ENCODE measurements at places on chromosomes 11 and 22. TPM values are rescaled to one million over a fixed set of nuclear protein-coding genes. Genes with fewer than 3 reads are reported as not detected.

DUSP18 gene
- polyA plus RNA-seq: 10.4 TPM

- DNase-seq: no peak
Measured at GRCh38 chr11:10544491-10545465, 3.8 kb upstream of the RNF141 start.

PLEKHB1 gene
- polyA plus RNA-seq: 11.3 TPM

CD248 gene
- polyA plus RNA-seq: 80.4 TPM

FREY1 gene
- polyA plus RNA-seq: 0.21 TPM

- no peak for DNase-seq
Measured at GRCh38 chr11:75637998-75638397, 30.8 kb downstream of the MAP6 start.

DNA sequence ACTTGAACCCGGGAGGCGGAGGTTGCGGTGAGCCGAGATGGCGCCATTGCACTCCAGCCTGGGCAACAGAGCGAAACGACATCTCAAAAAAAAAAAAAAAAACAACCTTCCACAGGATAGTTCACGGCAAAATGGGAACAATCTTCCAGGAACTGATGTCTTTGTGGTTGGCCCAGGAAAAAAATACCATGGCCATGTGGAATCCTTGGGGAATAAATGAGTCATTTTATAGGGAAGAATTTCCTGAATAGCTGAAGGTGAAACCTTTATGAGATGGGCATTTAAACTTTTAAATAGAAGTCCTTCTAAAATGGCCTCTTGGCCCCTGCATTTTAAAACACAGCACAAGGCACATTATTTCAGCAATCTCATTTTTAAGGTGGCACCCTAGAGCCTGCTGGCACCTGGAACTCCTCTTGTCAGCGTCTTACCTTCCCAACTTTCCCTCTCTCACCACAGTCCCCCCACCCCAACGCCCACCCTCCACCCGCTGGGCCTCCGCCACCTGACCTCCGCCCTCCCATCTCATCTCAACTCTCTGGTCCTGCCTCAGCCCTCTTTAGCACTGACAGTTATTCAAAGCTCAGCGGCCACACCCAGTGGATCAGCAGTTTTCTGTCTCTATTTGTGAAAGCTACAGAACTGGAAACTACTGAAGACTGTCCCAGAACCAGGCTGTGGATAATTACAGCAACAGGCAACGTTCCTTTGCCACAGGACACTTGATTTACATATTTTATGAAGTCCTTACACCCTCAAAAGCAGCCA lies 43.1 kb downstream of the SCGB1A1 start:
- no peak for DNase-seq

C11orf16 gene
- polyA plus RNA-seq: 5.3 TPM

DNA sequence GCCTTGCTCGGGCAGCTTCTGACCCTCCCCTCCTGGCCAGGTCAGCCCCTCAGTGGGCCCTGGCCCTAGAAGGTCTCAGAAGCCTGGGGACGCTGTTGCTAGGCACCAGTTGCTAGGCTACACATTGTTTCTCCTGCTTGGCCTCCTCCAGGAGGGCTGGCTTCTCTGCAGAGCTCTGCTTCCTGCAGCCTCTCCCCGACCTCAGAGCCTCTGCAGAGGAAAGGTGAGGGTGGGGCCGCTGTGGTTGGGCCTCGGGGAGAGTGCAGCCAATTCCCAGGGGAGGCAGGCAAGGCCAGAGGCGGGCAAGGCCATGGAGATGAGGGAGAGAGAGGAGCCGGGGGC lies 27.6 kb upstream of the LRRC10B start:
- DNase-seq: peak; percentile 33

DNA sequence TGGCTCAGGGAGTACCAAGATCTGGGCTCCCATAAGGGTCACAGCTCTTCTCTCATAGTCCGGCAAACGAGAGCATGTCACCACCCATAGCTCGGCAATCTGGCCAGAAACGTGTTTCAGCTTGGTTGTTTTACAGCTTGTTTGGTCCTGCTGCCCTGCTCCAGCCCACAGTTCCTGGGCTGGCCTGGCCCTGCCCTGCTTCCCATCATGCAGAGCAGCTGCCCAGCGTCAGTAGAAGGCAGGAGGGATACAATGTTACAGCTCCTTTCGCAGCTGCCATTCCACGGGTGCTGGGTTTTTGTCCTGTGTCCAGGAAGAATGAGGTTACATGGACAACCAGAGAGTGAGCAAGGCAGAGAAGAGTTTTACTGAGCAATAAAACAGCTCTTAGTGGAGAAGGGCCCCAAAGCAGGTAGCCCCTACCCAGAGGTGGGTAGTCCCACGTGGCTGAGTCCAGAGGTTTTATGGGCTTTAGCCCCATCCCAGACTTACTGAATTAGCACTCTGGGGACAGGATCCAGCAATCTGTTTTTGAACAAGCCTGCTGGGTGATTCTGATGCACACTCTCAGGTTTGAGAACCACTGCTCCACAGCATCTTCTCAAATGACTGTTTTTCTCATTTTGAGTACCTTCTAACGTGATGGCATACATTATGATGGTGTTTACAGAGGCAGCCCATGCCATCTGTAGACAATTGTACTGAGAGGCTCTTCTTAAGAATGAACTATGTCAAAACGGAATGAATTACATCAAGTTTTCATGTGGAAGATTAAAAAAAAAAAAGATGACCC lies 5.8 kb upstream of the MS4A18 start:
- DNase-seq: no peak

DNA sequence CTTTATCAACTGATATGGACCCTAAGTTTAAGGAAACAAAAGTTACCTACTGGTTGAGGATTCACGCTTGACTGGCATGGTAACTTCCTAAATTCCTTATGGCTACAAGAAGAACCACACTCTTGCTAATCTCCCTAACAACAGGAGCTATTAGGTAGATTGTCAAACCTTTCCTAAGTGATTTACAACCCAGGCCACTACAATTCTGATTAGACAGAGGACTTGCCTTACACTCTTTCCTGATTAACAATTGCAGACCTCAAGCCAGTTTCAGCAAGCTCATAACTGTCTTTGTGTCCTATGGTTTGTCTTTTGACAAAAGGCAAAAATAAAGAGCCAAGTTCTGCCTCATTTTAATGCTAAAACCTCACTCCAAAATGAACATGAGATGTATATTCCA lies 16.3 kb downstream of the OR52K2 start:
- DNase-seq: no peak

IGLL1 gene
- 0.42 TPM for polyA plus RNA-seq

GRCh38 chr11:78359921-78360320 lies 57.7 kb downstream of the GAB2 start:
- no peak for DNase-seq

DNA sequence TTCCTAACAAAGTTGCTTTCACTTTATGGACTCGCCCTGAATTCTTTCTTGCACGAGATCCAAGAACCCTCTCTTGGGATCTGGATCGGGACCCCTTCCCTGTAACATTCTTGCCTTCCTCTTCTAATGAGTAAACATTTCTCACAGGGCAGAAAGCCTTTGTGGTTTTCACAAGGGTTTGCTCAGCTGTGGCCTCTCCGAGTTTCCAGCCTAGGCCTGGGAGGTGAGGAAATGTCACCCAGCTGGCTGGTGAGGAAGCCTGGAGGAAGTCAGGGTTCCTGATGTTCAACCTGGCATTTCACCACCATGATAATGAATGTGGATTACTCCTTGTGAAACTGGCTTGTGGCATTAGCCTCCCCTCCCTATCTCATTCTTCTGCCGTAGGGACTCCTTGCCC lies 224.9 kb downstream of the DSCAML1 start:
- DNase-seq: no peak

DNA sequence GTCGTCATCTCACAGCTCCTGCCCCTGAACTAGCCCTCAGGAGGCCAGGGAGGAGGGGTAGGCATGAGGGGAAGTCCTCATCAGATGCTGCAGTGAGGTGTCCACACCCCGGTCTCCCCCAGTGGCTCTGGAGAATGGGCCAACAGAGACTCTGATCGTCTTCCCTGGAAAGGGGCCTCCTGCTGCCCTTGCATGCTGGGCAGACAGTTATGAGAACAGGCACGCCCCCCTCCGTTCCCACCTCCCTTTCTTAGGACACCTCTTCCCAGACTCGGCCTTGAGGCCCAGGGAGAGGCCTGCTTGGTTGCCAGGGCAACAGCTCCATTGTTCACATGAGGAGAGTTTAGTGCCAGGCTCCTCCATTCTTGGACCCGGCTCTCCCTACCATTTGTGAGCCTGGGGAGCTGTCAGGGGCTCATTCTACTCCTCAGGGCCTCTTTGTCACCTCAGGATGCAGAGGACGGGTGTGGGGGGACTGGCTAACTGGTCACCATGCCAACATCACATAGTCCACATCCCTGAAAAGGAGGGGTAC lies 157.7 kb downstream of the TTC17 start:
- DNase-seq: no peak

DNA sequence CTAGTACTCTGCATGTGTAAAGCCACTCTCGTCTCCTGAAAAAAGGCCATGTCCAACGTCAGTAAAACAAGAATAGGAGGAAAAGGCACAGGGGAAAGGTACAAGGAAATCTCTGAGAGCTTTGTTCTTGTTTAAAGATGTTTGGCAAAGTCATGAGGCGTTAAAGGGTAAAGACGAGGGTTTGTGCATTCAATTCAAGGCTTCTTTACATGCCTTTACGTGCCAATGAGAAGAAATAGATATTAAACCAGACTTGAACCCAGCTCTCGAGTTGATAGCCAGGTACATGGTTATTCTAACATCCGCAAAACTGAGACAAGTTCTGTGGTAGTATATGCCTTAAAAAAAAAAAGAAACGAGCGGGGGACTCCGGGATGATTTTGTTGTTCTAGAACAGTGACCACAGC lies 704 bp upstream of the CFL1 start:
- no peak for DNase-seq

MS4A15 gene
- not detected for polyA plus RNA-seq

MB gene
- polyA plus RNA-seq: 1.4 TPM

- DNase-seq: no peak
Measured at GRCh38 chr22:30178181-30179126, 68.1 kb downstream of the LIF start.

DNA sequence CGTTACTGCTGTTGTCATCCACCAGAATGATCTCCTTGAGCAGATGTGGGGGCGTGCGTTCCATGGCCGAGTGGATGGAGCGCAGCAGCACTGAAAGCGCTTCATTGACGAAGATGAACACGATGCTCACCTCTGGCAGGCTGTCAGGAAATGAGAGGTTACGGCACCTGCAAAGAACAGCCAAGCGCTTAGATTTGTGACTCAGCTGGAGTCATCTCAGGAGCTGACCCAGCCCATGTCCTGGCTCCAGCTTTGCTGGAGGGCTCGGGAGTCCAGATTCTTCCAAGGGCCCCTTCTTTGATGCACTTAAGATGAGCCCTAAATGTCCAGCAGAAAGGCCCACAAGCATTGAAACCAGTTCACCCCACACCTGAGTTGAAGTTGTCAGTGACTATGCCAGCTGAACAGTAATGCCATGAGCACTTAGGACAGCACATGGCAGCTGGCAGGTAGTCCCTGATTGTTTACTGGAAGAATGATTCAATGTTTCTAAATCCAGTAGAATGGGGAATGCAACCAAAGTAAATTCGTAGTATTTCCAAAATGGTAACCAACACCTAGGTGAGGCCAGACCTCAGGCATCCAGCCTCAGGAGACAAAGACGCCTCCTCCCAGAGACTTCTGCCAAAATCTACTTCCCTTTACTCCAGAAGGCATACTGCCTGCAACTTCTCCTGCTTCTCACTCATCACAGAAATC lies 79.7 kb upstream of the CSNK2A3 start:
- no peak for DNase-seq

DNA sequence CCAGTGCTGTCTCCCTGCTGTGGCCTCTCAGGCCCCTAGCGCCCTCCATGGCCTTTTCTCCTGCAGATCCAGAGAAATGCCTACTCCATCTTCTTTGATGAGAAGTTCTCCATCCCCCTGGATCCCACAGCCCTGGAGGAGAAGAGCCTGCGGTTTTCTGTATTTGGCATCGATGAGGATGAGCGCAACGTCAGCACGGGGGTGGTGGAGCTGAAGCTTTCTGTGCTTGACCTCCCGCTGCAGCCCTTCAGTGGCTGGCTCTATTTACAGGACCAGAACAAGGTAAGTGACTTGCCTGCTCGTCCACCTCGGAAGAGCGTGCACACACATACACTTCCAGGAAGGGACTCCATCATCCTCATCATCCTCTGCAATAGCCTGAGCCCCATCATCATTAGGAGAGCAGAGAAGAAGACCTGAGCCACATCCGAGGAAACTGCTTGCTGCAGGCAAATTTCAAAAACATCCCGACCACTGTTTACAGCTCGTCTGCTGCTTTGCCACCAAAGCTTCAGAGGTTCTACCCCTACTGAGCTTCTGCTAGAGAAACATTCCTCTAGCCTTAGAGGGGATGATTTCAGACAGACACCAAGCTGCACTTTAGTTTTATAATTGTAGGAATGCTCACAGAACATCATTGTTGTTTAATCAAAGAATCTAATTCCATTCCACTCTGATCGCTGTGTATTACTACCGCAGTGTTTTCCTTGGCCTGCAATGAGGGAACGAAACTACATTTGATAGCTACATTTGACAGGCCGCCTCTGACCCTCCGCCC lies 12.9 kb upstream of the RHOD start:
- DNase-seq: no peak

PTPN5 gene
- 1.0 TPM for polyA plus RNA-seq

TIGD3 gene
- 0.15 TPM for polyA plus RNA-seq

- no peak for DNase-seq
Measured at GRCh38 chr11:47189100-47189834, 3.0 kb upstream of the PACSIN3 start.

GRCh38 chr22:48362721-48363404 lies 1464.8 kb downstream of the BRD1 start:
- no peak for DNase-seq

GRCh38 chr11:45945397-45945999 lies 23.0 kb downstream of the LARGE2 start:
- no peak for DNase-seq

DNA sequence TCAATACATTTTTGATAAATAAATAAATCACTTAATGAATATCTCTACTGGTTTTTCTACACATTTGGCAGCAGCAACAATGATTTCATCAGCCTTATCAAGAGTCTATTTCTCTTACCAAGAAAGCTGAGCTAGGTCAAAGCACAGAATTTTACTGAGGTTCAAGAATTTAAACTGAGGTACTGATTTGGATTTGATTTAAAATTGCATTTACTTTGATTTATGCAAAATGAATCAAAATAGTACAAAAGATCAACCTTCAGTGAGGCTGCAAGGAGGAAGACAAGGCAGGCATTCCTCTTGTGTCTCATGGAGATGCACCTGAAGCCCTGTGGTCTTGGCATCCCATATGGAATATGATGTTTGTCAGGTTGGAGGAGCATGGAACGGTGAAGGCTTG lies 15.5 kb upstream of the EP300 start:
- DNase-seq: no peak

MYEOV gene
- 0.58 TPM for polyA plus RNA-seq

KCNJ1 gene
- polyA plus RNA-seq: 0.10 TPM

- DNase-seq: no peak
Measured at GRCh38 chr11:102428696-102429095, 23.9 kb downstream of the TMEM123 start.

All from right lung (tissue), 10 donors.